ENCODE measurements at places on chromosomes 13 and 19. TPM values are rescaled to one million over a fixed set of nuclear protein-coding genes. Genes with fewer than 3 reads are reported as not detected.

- DNase-seq = no peak
Observed at GRCh38 chr13:105462098-105462497, 1073.4 kb downstream of the EFNB2 start.

DNA sequence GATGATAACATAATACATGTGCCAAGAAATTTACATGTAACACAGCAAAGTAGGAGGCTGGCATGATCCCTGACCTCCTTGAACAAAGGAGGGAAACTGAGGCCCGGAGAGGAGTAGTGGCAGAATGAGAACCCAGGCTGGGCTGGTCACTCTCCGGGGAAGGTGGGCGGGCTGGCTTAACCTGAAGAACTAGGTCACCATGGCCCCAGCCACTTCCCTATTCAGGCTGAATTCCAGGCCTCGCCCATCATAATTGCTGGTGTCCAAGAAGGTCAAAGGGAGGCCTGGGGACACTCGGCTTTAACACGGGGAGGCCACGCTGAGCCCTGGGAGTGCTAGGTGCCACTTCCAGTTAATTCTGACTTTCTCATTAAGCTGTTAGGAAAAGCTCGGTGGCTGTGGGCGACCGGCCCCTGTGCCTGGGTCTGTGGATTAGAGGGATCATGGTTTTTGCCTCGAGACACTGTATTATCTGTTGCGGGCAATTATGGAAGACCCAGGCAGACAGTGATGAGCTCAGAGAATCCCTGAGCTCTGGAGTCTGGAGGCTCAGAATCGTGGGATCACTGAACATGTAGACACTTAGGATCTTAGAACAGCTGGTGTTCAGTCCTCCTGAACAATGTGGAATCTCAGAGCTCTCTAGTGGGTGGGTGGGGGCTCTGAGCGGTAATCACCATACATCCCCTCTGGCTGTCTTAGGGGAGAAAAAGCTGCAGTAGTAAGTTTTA, 5.0 kb upstream of the TINCR start:
- DNase-seq = no peak

DNA sequence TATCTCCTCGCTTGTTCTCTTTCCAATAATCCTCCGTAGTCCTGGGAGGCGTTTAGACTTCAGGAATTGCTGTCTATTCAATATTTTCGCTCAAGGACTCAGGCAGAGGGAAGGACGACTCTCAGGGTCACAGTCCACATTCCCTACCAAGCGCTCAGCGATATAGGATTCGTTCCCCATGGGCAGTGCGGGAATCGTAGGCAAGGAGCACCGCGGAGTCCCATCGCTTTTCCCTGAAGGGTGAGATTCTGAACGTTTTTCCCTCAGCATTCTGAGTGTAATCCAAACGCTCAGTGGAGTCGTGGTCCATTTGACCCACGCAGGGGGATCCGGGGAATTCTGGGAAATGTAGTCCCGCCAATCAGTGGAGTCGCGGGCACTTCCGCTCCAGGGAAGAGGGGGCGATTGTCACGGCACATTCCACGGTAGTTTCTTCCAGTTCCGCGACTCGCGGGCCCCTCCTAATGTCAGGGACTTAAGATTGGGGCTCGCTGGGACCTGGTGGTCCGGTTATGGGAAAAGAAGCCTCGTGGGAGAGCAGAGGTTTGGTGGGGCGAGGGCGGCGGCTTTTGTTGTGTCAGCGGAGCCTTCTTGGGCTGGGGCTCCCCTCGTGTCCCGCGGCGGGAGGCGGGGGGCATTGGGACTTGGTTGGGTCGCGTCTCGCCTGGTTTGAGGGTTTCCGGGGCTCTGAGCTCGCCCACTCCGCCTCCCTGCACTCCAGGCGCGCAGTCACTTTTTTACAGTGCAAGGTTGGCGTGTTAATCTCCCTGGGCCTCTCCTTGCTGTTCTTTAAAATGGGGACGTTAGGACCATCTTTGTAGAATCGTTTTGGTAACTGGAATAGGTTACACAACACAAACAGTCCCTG, at the start of gene ZNF234:
TSS of gene ZNF234 (plus strand) at position 364 of the 868 bp plus-strand sequence. CDS start 3,079 bp downstream, outside the sequence.
- no peak for DNase-seq

SRRM5 gene
- not detected for total RNA-seq

Data from esophagus squamous epithelium (tissue), 5 donors.